ENCODE measurements at places on chromosomes 12 and 14.

GRCh38 chr14:71967704-71968103 lies 35.5 kb downstream of the RGS6 start:
- no peak for DNase-seq

DNA sequence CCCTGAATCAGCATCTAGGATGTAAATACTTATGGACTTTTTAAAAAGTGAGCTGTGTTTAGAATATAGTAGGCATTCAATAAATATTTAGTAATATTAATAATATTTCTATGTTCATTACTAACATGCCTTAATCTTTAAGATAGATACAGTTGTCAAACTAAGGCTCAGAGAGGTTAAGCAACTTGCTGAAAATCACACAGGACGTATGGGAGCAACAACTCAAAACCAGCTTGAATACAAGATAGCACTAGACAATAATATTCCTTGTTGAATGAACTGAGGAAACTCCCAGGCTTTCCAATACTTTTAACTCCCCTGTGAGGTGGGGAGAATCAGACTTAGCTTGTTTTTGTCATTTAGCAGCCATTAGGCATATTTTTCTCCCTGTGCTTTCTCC lies 45.3 kb downstream of the LLPH start:
- no peak for DNase-seq

DNA sequence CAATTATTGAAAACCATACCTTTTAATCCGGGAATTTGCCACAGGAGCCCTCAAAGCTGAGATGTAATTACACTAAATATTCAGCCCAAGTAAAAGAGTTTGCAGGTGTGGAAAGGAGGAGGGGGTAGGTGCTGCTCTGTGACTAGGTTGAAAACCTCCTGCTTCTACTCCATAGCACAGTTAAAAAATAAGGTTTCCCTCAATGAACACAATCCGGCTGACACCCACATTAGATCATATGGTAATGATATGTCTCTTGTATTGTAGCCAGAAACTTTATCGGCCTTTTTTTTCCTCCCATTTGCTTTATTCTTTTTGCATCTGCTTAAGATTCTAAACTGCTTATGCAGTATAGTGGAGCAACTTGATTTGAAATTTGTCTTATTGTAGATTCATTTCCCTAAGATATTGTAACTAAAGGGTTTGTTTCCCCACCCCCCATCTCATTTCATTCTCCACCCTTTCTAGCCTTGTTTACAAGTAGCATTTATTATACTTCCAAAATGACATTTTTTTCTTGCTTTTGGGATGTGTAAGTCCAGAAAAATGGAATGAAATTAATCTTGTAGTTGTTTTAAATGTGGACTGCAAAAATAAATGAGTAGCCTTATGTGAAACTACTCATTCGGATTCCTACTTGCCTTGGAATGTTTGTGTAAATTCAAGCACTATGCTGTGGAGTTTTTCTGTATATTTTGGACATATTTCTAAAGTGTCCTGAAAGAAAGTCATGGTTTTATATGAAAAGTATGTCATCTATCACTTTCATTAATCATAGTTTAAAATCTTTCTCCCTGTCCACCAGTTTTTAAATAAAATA lies at the start of gene DCN:
Gene DCN (minus strand): TSS at position 182 of the 820 bp plus-strand sequence. CDS start 4,265 bp downstream, outside the sequence.
- no peak for DNase-seq

DNA sequence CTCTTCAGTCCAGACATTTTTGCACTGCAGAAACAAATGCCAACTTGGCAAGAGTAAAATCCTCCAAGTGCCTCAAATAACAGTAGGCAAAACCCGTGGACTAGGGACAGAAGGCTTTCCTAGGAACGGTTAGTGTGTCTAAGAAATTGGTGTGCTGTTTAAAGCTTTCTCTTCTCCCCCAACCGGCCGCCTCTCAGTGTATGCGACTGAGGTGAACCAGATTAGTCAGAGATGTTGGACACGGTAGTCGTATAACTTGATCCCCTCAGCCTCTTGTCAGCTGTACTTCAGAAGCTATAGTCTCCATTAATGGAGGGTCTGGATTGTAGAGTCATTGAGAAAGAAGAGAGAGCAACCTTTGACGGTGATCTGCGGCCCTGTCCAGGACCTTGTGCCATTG lies 21.7 kb downstream of the PPFIBP1 start:
- no peak for DNase-seq

- no peak for DNase-seq
Measured at GRCh38 chr14:32693114-32693513, 245.6 kb upstream of the NPAS3 start.

- no peak for DNase-seq
Measured at GRCh38 chr14:76109087-76109880, 42.4 kb upstream of the GPATCH2L start.

- no peak for DNase-seq
Measured at GRCh38 chr12:38102197-38102596, 214.4 kb upstream of the ALG10B start.

- no peak for DNase-seq
Measured at GRCh38 chr12:131856366-131857097, 28.3 kb downstream of the MMP17 start.

All from stimulated activated CD8-positive, alpha-beta memory T cell treated with anti-CD3 and anti-CD28 coated beads, Interleukin-4, amount 100 ng/mL, for 4 hours (primary cell).